ENCODE measurements at places on chromosomes 5 and 9.
A peak's percentile ranks its signal among the peaks of the same experiment; 100 is the strongest.

DNA sequence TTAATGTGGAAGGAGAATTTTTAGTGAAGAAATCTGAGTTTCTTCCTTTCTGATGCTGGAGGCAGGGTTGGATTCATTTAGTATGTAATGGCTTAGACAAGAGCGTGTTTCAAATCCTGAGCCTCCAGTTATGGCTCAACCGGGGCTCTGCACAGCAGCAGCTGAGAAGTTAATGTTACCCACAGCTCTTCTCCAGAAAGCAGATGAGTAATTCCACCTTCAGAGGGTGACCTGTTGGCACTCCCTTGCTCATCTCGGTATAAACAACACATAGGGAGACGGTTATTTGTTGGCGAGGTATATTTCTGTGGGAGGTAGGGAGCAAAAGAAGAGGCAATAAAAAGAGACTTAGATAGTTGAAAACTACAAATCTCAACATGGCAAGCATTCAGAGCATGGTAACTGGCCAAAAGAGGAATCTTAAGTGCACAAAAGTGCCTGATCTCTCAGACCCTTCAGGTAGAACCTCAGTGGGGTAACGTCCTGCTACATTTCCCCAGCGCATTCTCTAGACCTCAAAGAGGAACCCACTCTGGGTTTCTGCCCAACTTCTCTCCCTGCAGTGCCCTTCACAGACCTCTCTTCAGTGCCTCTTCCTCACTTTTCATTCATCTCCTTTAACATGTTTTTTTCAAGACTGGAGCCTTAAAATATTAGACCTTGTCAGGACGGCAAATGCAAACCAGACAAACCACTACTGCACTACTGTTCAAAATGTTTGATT is 417.5 kb upstream of the ADAMTSL1 start:
- DNase-seq, result no peak

- DNase-seq, result no peak
Measured at GRCh38 chr9:133703591-133704399, 34.4 kb downstream of the SARDH start.

GRCh38 chr9:134236001-134236421 is 71.6 kb upstream of the RNU6ATAC start:
- no peak for DNase-seq

DNA sequence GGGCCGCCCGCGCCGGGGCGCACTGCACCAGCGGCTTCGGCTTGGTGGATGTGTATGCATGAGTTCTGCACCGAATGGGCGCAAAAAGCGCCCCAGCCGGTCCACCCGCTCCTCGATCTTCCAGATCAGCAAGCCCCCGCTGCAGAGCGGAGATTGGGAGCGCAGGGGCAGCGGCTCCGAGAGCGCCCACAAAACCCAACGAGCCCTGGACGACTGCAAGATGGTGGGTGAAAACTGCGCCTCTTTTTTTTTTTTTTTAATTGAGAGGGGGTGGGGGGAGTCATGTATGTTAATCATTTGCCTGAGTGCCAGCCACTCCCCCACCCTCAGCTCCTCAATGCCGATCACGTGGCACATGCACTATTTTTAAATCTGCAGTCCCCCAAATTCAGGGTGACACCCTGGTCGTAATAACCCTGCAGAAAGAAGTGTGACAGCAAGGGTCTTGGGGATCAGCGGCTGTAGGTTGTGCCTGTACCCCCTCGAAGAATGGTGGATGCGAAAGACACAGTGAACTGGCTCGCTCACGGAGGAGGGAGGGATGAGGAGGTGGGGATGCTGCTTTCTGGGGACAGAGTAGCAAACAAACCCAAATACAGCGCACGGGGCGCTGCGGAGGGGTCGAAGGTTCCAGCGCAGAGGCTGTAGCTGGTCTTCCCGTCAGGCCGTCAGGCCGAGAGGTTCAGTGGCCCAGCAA is 900 bp downstream of the RGS7BP start:
- no peak for DNase-seq

DNA sequence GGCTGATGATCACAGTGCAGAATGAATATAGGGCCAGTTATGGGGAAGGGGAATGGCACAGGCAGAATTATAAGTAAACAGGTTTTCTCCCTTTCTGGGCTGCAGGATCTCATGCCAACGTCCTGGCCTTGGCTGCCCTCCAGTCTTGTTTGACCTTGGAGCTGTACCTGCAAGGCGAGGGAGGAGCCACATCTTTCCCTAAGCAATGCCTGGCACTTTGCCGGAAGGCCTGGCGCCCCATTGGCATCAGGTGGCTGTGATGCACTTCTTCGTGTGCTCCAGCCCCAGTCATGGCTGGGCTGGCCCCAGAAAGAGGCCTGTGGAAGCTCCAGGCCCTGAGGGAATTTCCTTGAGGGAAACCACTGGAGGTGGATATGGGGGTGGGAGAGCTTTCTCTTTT is 16.7 kb upstream of the IQGAP2 start:
- no peak for DNase-seq

GRCh38 chr5:72844218-72844603 is 27.8 kb downstream of the TNPO1 start:
- DNase-seq, result no peak

GRCh38 chr9:116365056-116365471 is 211.5 kb downstream of the PAPPA start:
- no peak for DNase-seq

GRCh38 chr9:127937056-127937387 is 632 bp downstream of the DPM2 start:
- no peak for DNase-seq

- no peak for DNase-seq
Measured at GRCh38 chr9:78821126-78821822, 524.3 kb downstream of the PSAT1 start.

DNA sequence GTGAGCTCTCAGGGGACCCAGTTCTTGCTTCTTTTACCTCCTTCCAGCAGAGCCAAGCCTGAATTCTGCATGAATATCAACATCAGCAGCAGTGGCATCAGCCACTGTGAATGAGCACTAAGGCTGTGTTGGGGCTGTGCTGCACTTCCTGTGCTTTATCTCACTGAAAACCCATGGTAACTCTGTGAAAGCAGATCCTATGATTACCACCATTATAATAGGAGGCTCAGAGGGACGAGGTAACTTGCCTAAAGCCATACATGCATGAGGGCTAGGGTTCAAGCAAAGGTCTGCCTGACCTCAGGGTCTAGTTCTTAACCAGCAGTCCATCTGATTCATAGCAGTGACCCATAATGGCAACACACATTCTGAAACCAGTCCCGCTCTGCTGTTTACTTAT is 60.5 kb upstream of the RAPGEF1 start:
- no peak for DNase-seq

- no peak for DNase-seq
Measured at GRCh38 chr5:35031276-35031675, 16.5 kb downstream of the AGXT2 start.

GRCh38 chr9:95552814-95553546 is 36.2 kb upstream of the PTCH1 start:
- DNase-seq, result no peak

DNA sequence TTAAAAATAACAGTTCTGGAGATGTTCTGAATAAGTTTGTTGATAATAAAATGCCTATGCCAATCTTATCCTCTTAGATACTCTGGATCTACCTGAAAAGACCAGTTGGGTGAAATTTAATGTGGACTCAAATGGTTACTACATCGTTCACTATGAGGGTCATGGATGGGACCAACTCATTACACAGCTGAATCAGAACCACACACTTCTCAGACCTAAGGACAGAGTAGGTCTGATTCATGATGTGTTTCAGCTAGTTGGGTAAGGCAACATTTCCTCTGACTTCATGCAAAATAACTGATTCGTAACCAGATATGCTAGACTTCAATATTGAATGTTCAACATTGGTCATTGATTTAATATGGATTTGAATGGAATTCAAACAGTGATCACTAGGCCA is 27.0 kb downstream of the ERAP2 start:
- no peak for DNase-seq

GRCh38 chr9:123268199-123268464 is 254 bp downstream of the STRBP start:
- no peak for DNase-seq

DNA sequence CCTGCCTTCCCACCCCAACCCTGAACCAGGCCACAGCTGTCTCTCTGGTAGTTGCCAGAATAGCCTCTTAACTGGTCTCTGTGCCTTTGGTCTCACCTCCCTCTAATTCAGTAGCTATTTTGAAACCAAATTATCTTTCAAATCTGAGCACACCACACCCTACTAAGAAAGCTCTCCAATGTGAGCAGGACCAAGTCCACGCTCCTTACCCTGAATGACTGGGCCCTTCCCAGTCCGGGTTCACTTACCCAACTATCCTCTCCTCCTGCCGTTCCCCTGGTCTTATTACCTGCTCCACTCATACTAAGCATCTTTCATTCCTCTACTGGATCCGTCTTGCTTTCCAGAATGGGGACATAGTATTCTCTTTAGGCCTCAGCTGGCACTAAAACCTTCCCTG is 16.8 kb downstream of the ANKH start:
- no peak for DNase-seq

- no peak for DNase-seq
Measured at GRCh38 chr9:124769549-124770358, 1.4 kb downstream of the NR6A1 start.

- peak; percentile 41 for DNase-seq
Measured at GRCh38 chr9:124257844-124258606, at the start of gene NEK6. Gene NEK6, plus strand, starts transcription at chr9:124257949. Its CDS starts 44,016 bp downstream, at chr9:124301965.

GRCh38 chr5:177995691-177996595 is at the start of gene PROP1:
Gene PROP1, minus strand, starts transcription at chr5:177996242. Its CDS starts 309 bp downstream, at chr5:177995933.
- no peak for DNase-seq

DNA sequence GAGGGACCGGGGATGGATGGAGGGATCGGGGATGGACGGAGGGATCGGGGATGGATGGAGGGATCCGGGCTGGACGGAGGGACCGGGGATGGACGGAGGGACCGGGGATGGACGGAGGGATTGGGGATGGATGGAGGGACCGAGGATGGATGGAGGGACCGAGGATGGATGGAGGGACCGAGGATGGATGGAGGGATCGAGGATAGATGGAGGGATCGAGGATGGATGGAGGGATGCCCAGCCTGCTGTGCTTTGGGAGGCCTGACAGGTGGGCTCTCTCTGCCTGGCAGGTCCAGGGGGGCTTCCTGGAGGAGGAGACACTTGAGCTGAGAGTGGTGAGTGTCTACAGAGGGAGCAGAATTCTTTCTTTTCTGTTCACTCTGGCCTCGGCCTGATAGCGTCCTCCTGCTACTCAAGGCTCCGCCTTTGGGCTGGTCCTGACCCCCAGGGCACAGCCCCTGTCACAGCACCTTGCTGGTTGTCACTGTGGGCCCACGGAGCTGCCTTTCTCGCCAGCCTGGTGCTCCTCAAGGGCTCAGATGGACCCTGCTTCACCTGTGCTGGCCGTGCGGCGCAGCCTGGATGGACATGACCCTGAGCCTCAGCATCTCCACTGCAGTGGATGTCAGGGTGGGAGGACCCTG is 42.2 kb upstream of the RNF130 start:
- DNase-seq, result no peak

DNA sequence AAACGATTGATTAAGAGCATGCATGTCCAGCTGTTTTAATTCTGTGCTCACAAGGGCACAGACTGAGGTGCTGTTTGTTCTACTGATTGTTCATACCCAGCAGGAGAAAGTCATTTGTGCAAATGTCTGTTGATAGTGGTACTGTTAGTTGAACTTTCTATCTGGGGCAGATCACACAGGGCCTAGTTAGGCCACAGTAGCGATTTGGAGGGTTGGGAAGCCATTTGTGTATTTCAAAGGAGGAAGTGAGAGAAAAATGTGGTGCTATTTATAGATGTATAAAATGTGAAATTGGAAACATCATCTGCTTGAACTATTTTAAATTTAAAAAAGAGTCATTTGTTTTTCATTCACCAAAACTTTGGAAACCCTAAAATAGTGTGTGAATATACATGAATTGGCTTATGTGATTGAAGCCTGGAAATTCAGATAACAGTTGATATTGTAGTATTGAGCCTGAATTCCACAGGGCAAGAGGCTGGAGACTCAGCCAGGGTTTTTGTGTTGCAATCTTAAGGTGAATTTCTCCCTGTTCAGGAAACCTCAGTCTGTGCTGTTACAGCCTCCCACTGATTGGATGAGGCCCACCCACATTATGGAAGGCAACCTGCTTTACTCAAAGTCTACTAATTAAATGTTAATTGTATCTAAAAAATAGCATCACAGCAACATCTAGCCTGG is 162.0 kb upstream of the CDKN2B start:
- DNase-seq, result no peak

DNA sequence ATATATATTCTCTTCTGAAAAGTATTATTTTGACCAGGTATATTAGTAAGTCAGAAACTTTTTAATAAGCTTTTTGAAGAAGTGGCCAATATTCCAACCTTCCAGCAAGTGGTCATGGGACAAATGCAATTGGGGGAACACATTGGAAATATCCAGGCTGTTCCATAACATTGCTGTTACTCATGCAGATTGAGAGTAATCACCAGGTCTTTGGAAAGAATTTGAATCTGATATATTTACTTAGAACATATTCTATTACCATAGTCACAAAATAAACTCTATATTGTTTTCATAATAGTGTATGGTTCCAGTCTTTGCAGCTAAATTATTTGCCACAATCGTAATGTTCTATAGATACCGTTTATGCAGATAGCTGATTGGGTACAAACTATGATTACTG is 102.8 kb downstream of the TAF11L14 start:
- no peak for DNase-seq

- DNase-seq, result no peak
Measured at GRCh38 chr9:129598089-129598596, 22.8 kb downstream of the C9orf50 start.

GRCh38 chr5:82659115-82659514 is 381.0 kb upstream of the RPS23 start:
- DNase-seq, result no peak

DNA sequence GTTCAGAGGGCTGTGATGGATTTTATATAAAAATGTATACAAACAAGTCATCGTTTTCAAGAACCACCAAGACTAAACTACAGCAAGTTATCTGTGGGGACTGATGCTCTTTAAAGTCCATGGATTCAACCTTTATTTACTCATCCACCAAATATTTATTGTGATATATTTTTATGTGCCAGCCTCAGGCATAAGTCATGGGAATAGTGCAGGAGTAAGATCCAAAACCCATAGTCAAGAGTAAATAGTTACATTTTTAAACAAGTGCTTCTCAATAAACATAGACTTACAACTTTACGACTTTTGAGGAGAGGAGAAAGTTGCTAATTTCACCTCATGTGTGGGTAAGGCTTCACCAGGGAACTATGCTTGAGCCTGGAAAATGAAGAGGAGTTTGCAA is 24.6 kb downstream of the MACIR start:
- no peak for DNase-seq

DNA sequence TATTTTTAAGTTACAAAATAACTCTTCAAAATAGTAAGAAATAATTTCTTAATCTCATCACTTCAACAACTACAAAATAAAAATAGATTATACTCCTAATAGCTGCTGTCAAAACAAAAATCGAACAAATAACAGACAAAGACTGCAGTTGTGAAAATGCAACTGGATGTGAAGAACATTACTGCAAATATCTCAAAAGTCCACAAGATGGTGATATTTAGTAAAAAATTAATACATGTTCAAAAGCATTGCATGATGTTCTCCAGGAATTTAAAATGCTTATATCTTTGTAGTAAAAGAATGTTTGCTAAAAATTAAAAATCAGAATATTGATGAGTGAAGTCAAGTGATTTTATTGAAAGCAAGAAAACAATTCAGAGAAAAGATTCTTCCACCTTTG is 66.2 kb downstream of the MPDZ start:
- no peak for DNase-seq

Data from activated effector memory CD4-positive, alpha-beta T cell treated with Interleukin-2 at 50 U/mL for 16 hours (primary cell).